ENCODE measurements at places on chromosomes 1 and 21.

- no peak for DNase-seq
Observed at GRCh38 chr1:229068270-229068987, 202.5 kb upstream of the RAB4A start.

GRCh38 chr21:14088391-14088790, 122.4 kb downstream of the LIPI start:
- no peak for DNase-seq

DNA sequence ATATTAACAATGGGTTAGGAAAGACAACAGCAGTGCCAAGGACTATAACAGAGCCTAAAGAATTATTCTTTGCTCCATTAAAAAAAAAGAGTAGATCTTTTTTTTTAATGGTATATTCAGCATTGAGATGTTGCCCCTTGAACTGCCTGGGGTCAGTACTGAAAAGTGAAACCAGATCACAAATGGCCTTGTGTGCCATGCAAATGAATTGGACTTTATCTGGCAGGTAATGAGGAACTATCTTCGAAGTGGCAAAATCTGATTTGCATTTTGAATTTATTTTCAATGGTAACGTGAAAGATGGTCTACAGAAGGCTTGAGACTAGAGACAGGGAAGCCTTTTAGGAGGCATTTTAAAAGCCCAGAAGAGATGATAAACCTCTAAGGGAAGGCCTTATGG, 21.4 kb upstream of the PKN2 start:
- no peak for DNase-seq

DNA sequence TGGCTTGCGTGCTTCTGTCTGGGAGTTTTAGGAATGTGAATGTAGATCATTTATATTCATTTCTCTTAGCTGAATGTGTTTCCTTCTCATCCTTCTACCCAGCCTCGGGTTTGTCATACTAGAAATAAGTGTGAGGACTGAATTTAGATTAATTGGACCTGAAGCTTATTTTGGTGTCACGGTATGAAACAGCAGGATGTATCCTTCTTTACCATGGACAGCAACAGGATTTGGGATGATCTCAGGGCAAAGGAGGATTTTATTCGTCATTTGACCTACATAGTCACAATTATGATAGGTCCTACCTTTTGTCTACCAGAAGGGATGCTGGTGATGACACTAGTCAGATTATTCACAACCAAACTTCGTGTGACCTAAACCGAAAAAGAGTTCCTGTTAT, 127.4 kb downstream of the FMN2 start:
- DNase-seq, result no peak

DNA sequence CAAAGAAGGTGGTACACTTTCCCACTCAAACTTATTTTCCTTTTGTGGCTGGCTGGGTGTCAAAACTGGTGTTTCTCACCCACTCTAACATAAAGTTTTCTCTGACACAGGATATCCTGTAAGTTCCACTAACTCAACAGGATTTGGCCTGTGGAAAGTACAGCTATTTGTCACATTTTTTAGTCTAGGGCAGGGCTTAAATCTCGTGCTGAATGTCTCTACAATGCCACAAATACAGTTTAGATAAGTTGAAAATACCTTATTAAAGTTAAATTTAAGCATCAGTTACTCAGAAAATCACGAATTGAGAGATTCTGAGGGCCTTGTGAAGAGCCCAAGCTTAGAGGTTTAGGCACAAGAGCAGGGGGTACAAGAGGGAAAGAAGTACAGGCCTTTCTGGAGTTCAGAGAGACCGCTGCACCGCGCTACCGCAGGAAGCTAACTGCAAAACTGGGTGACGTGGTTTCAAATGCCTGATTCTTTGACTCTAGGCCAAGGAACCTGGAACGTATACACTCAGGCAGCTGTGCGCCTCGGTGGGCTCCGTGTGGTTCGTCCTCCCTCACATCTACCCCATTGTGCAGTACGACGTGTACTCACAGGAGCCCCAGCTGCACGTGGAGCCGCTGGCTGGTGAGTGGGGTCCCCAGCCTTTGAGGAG, 23.4 kb upstream of the PWP2 start:
- DNase-seq, result no peak

Measured in retina (tissue), 1 donor.